ENCODE measurements at places on chromosomes 7 and 10. TPM values are rescaled to one million over a fixed set of nuclear protein-coding genes. Genes with fewer than 3 reads are reported as not detected.

The RHEB gene
- 62.0 TPM for total RNA-seq

The CALHM3 gene
- not detected for total RNA-seq

The UBN2 gene
- 6.4 TPM for total RNA-seq

The MMRN2 gene
- 13.2 TPM for total RNA-seq

The AKR1C1 gene
- 330 TPM for total RNA-seq

The ADGRA1 gene
- total RNA-seq, result not detected

The CYP26C1 gene
- total RNA-seq, result 0.06 TPM

The PTPN20 gene
- total RNA-seq, result 0.92 TPM

The PIP gene
- total RNA-seq, result not detected

The VENTX gene
- total RNA-seq, result not detected

The NACAD gene
- 0.53 TPM for total RNA-seq

The STEAP4 gene
- total RNA-seq, result 6.5 TPM
